T-helper 1 cell (primary cell): ENCODE measurements at places on chromosomes 6 and 20.

GRCh38 chr6:133805876-133806275 lies 83.0 kb upstream of the TCF21 start:
- DNase-seq: no peak

GRCh38 chr20:19406381-19406780 lies 193.9 kb downstream of the SLC24A3 start:
- no peak for DNase-seq

- DNase-seq: no peak
These were observed 56.4 kb upstream of the TNFAIP3 start for GRCh38 chr6:137810554-137811120.

DNA sequence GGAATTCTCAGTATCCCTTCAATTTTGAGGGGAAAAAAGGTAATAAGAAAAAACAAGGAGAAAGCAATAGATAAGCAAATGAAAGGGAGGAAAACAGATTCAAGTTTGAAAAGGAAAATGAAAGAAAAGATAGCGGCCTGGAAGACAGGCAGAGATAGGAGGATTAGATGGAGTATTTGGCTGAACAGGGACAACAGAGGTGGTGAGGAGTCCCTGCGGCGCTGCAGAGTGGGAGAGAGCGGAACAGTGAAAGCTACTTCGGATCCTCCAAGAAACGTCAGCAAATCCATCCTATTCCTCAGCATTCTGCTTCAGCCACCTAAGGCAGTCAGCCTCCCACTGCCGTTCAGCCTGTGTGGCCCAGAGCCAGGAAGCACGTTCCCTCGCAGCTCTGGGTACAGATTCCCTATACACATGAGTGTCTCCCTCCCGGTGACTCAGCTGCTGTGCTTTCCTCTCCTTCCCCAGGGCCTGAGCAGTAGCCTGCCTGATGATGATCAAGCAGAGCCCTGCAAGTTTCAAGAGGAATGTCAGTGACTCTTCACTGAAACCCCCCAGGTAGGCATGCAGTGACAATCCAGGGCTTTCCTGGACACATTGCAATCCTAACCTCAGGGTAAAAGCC lies 43.4 kb upstream of the CDYL start:
- no peak for DNase-seq

GRCh38 chr20:14561741-14562221 lies 224.4 kb upstream of the FLRT3 start:
- no peak for DNase-seq

DNA sequence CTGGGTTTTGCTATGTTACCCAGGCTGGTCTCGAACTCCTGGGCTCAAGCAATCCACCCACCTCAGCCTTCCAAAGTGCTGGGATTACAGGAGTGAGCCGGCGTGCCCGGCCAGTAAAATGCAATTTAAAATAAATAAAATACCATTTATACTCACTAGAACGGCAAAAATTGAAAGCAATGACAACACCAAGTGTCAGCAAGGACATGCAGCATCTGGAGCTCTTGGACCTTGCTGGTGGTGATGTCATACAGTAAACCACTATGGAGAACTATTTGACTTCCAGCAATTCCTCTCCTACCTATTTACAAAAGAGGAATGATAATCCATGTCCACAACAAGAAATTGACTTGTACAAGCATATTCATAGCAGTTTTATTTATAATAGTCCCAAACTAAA lies 105.7 kb upstream of the PHACTR1 start:
- no peak for DNase-seq

DNA sequence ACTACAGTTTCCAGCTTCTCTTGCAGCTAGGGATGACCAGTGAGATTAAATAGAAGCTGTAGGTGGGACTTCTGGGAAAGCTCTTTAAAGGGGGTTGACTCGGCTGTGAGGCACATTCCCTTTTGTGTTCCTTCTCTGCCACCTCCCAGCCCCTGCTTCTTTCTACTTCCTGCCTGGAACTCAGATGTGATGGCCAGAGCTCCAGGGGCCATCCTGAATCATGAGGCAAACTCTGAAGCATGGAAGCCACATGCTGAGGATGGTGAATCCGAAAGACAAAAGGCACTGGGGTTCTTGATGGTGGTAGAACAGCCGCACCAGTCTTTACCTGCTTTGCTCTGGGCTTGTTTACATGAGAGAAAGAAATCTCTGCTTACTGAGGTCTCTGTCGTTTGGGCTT lies 9.1 kb downstream of the CEBPB start:
- DNase-seq: no peak
